NCI-H1105 (cell line): ENCODE measurements at places on chromosomes 3 and 15.
A peak's percentile ranks its signal among the peaks of the same experiment; 100 is the strongest.

- DNase-seq = no peak
Observed at GRCh38 chr15:29278436-29279105, 8.9 kb upstream of the NSMCE3 start.

- DNase-seq = no peak
Observed at GRCh38 chr3:25689226-25689625, 24.5 kb upstream of the TOP2B start.

- peak; percentile 55 for DNase-seq
Observed at GRCh38 chr15:77659350-77660321, 26.9 kb upstream of the LINGO1 start.

- DNase-seq = no peak
Observed at GRCh38 chr3:38131621-38132369, 5.1 kb downstream of the ACAA1 start.

DNA sequence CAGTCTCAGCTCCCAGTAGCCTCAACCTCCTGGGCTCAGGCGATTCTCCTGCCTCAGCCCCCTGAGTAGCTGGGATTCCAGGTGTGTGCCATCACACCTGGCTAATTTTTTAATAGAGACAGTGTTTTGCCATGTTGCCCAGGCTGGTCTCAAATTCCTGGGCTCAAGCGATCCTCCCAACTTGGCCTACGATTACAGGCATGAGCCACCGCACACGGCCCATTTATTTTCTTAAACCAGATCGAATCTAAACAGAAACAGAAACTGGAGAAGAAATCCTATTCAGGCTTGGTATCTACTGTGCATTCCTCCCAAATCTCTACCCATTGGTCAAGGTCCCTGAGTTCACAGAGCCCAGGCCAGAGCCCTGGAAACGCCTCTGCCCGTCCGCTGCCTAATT is 74.2 kb downstream of the PGPEP1L start:
- no peak for DNase-seq

GRCh38 chr3:2810723-2811122 is 299.5 kb downstream of the IL5RA start:
- no peak for DNase-seq

DNA sequence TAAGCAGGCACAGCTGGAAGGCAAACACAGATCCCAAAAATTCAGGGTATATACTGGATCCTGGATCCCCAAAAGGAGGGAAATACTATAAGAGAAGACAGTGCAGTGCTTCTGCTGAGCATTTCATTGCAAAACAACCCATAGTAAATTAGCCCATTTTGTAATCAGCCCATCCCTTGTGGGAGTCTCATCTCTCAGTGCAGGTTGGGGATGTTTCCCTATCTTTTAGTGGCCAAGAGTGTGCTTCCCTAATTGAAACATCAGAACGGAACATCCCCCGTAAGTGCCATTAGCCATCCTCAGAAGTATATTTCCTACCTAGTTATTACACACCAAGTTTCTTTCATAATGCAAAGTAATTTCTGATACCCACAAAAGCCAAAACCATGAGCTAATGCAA is 11.2 kb upstream of the MTMR14 start:
- DNase-seq = no peak

DNA sequence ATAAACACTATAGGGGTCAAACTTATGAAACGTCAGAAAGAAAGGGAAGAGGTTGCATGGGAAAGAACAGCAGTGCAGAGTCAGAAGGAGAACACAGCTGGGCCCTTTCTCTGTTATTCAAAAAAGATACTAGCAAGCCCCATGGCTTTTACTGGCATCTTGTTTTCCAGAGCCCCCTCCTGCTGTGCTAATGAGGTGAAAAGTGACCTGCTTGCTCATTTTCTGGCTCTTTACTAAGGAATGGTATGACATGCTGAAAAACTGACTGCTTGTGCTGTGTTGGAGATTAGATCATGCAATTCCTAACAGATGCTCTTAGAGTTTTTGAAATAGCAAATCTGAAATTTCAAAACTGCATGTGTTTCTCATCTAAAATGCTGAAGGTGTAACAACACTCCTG is 541.6 kb upstream of the ALCAM start:
- DNase-seq = no peak

DNA sequence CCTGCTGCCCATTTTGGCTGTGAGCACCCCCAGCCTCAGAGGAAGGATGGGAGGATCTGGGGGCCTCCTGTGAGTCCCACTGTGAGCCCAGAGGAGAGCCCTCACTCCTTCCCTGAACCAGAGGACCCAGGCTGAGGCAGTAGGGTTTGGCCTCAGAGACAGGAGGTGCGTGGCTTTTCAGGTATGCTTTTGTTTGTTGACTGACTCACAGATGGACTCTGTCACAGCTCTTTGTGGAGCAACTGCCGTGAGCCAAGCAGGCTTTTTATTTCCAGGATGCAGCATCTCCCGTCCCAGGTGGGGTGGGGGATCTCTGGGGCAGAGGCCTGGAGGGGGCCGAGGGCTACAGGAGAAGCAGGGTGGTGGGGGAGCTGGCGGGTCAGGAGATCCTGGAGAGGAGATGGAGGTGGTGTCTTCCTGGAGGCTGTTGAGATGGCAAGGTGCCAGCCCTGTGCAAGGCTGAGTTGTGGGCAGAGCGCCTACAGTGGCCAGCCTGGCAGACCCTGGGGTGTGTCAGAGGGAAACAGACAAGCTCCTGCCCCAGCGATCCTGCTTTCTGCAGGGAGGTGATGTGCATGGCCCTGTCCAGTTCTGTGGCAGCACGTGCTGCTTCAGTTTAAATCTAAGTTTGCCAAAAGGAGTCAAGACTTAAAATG is 24.0 kb downstream of the PLXNA1 start:
- DNase-seq = no peak

GRCh38 chr3:20395692-20396091 is 209.7 kb upstream of the SGO1 start:
- no peak for DNase-seq

GRCh38 chr3:11154953-11155325 is 646 bp downstream of the HRH1 start:
- peak; percentile 8 for DNase-seq

DNA sequence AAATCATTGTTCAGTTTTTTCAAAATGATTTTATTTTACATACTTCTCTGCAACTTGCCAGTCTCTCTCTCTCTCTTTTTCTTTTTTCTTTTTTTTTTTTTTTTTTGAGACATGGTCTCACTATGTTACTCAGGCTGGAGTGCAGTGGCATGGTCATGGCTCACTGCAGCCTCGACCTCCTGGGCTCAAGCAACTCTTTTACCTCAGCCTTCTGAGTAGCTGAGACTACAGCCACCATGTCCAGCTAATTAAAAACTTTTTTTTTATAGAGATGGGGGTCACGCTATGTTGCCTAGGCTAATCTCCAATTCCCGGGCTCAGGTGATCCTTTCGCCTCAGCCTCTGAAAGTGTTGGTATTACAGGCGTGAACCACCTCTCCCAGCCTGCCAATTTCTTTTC is 12.1 kb upstream of the ARID3B start:
- no peak for DNase-seq

DNA sequence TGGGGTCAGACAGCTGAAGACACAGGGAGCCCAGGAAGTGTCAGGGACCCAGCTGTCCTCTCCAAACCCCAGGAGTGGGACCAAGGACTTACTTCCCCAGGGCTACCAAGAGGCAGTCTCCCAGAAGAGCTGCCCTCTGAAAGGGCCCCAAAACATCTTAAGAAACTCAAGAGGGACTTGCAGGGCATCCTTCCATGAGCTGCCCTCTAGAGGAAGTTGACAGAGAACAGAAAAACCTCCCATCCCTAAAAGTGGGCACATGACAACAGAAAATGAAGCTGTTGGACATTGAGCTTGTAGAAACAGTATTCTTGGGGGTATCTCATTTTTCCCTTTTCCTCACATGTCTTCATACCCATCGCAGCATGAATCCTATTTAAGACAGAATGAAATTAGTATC is 58.9 kb downstream of the MECOM start:
- no peak for DNase-seq

DNA sequence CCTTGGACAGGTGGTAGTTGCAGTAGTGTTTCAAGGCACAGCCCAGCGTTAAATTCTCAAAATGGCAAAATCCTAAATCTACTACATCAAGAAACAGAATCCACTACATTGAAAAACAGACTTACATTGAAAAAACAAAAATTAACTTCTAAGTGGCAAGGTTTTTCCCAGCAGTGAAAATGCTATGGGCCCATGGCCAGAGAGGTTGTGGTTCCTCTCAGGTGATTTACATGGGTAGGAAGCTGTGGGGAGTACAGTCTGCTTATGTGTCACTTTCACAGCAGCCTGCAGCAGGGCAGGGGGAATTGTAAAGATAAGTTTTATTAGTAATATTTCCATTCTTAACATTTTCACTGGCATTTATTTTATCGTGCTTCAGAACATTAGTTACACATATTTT is 24.9 kb downstream of the TTC14 start:
- DNase-seq = no peak

GRCh38 chr3:124486324-124486723 is 243.9 kb upstream of the UMPS start:
- no peak for DNase-seq

DNA sequence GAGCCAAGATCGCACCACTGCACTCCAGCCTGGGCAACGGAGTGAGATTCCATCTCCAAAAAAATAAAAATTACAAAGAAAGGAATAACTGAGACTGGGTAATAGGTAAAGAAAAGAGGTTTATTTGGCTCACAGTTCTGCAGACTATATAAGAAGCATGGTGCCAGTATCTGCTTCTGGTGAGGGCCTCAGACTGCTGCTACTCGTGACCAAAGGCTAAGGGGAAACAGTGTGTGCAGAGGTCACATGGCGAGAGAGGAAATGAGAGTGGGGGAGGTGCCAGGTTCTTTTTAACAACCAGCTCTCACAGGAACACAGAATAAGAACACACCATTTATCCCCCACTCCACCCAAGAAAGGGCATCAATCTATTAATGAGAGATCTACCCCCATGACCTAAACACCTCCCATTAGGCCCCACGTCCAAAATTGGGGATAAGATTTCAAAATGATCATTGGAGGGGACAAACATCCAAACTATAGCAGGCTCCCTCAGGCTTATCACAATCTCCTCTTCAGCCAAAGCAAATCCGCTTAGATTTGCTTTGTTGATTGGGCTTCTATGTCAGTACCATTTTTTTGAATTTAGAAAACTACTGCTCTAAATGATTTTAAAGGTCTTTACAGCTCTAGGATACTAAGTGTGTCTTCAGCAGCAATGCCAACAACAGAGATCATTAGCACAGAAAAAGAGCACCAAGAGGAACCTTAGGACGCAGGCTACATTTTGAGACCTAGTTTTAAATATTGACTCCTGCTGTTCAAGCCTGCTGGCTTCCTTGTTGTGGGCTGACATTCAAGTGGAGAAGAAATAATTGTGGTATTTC is 84.2 kb upstream of the TBL1XR1 start:
- DNase-seq = no peak

GRCh38 chr15:83850501-83851245 is 196.8 kb downstream of the ADAMTSL3 start:
- no peak for DNase-seq

DNA sequence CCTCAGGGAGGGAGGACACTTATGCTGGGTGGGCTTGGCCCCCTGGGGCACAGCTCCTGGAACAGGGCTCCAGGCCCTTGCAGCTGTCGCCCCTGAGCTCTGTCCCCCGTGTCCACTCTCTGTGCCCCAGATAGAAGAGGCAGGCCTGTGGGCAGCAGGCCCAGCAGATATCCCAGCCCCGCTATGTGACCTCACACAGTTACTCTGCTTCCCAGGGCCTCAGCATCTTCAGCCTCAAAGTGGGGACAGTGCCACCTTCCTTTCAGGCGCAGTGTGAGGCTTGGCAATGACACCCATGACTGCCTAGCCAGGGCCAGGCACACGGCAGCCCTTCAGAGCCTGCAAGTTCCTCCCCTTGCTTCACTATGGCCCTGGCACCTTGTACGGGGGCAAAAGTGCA is 98.4 kb downstream of the IQSEC1 start:
- no peak for DNase-seq

GRCh38 chr3:99319450-99319849 is 318.9 kb upstream of the COL8A1 start:
- DNase-seq = no peak

DNA sequence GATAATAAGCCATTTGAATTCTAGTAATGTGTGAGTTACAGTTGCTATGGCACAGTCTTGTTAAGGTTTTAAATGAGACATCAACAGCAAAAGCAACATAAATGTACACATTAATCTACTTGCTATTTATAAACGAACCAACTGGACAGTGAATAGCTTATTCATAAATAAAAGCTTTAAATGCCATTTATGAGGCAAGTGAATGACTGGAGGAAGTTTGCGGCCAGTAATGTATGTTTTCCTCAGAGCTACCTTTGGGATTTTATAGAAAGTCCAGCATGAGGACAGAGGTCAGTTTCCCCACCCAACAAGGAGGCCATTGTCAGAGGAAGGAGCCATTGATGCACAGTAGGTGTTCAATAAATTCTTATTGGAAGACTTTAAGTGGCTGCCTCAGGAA is 48.0 kb upstream of the PXYLP1 start:
- no peak for DNase-seq

DNA sequence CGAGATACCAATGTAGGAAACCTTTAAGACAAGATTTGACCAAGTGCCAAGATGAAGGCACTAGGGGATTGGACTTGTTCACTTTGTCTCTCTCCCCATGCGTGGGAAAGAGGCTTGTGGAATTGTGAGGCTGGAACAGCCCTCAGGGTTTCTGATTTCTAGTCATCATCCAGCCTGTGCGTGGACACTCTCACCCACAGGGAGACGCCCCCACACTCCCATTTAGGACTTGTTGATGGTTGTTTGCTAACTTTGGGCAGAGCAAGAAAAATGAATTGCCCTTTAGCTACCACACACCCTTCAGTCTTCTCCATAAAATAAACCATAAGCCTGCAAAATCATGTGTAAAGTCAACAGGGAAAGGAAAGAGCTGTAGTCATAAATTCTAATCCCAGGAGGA is 18.4 kb downstream of the ACKR2 start:
- DNase-seq = no peak

DNA sequence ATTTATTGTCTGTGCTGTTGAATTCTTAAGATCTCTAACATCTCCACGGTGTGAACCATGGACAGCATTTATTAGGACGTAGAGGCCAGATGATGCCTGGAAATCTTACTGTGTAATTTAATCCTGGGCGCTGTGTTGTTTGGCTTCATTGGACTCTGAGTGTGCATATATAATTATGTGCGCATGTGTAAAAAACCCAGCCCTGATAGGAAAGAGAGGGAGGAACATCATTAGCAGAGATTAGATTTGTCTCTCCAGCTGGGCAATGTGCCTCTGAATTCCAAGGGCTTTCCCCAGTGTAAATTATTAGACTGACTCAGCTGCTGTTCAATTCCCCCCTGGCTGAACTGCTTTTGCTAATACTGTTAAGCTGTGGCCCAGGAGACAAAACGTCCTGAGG is 39.6 kb downstream of the MAP3K13 start:
- DNase-seq = peak; percentile 93

DNA sequence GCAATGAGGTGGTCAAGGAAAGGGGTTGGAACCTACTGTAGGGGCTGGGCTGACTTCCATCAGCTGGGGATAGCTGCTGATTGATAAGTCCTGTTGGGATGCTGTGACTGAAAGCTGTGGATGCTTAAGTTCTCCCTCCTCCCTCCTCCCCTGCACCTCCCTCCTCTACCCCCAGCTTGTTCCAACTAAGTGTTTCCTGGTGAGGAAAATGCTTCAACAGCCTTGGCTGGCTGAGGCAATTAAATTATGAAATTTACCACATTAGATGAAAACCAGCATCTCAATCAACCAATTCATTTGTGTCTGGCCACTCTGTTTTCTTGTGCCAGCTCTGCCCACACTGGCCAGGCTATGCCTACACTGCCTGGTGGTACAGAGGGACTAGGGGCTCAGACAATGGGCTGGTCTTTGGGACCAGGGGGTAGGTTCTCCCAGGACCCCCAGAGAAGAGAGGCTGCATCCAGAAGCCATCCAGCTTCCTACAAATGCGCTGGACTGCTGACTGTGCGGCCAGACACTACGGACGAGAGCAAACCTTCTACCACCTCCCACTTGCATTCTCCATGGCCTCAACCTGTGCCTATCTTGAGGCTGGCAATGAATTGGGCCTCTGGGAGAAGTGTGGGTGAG is 2.5 kb downstream of the KLHL25 start:
- DNase-seq = no peak
